ENCODE measurements at places on chromosomes 6 and 20. TPM values are rescaled to one million over a fixed set of nuclear protein-coding genes. Genes with fewer than 3 reads are reported as not detected.

Gene SAMD3
- 1.2 TPM for total RNA-seq

Gene RNF39
- not detected for total RNA-seq

Gene MUC21
- total RNA-seq: not detected

Gene IRF4
- total RNA-seq: 3.8 TPM

Gene NHLRC1
- total RNA-seq: 0.94 TPM
